Bone marrow (tissue), 2 donors: ENCODE measurements at places on chromosomes 16 and 17.

GRCh38 chr16:83685615-83686165, 122.1 kb upstream of the HSBP1 start:
- DNase-seq: no peak

- no peak for DNase-seq
Observed at GRCh38 chr16:87432330-87432915, 40.3 kb downstream of the MAP1LC3B start.

DNA sequence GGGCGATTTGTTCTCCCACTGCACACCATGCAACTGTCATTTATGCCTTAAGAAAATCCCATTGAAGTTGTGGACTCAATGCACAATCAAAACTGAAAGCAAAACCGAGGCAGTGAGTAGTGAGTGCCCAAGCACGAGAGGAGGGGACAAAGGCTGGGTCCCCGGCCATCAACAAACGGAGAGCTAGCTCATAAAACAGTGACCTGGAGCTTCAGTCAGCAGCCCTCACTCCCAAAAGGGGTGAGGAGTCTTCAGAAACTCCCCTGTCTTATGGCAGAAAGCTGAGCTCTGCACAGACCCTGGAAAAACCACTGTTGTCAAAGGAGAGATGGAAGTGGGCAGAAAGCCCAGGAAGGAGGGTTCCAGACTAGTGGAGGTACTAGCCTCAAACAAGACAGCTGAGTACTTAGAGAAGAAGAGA, 96.9 kb downstream of the ADCY9 start:
- no peak for DNase-seq

DNA sequence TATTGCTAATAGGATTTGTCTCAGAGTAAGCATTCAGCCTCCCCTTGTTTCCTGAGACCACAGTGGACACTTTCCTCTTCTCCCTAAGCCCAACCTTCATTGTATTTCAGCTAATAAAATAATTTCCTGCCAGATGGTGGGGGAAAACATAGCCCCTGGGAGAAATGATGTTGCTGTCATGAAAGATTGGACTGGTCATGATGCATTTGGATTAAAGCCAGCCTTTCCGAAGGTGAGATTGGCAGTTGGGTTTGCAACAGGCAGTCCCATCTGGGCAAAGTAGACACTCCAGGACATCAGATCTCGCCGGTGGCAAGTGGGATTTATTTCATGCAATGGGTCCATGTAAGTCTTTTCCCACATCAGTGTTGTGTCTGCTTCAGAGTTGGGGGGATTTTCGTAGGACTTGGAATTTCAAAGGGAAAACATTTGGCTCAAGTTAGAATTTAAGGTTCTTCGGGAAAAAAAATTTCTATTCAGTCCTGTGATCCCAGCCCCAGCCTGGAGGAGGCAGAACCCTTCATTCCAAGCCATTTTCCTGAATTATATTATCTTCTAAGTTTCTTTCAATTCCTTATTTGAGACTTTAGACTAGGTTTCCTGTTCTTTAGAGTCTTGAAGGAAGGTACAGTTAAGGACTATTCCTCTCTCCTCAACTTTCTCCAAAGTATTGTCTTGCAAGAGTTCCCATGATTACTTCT, 391.7 kb downstream of the XYLT1 start:
- no peak for DNase-seq

DNA sequence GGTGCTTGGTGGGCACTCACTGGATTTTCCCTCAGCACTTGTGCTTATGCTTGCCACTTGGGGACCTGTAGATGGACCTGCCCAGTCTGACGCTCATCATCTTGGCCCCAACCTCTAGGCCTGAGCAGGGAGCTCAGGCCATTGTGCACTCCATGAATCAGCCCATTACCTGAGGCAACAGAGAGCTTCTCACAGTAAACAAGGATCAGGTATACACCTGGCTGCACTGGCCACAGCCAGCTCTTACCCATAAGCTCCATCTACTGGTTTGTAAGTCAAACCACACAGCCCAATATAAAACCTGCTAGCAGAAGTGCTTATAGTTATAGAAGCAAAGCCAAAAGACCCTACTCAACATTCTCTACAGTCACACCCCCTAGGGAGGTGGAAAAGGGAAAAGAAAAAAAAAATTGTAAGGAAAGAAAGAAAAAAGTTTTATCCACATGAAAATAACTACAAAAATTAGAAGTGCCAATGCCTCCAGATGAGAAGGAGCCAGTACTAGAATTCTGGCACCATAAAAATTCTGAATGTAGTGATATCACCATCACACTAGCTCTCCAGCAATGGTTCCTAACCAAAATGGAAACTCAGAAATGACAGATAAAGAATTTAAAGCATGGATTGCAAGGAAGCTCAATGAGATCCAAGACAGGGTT, 87.8 kb upstream of the CDH5 start:
- no peak for DNase-seq

GRCh38 chr17:385178-385835, 32.7 kb upstream of the RPH3AL start:
- no peak for DNase-seq

DNA sequence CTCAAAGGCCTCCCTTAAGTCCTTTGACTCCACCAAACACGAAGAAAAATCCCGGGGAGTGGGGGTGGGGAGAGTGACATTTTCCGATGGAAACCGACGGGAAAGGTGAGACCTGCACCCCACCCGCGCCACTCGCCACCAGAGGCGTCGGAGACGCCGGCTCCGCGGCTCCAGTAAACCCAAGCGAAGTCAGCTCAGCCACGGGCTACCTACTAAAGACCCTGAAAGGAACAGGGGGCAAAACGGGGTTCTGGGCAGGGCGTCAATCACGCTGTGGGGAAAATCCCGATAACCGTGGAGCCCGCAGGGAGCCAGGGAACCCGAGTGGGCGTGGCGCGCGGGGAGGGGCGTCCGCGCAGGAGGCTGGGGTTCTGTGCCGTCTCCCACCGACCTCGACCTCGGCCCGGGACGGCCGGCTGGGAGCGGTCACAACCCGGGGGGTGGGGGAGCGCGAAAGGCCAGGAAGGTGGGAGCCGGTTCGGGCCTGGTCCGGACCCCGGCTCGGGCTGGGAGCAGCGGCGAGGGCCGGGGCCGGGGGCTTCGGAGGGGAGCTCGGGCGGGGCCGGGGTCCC, 565 bp downstream of the WDR45B start:
- DNase-seq: peak; percentile 11

- no peak for DNase-seq
Observed at GRCh38 chr17:63956296-63956920, 16.3 kb downstream of the SCN4A start.

GRCh38 chr16:25172831-25173230, 43.9 kb upstream of the AQP8 start:
- DNase-seq: no peak

- DNase-seq: no peak
Observed at GRCh38 chr17:78996781-78997201, 12.8 kb downstream of the CANT1 start.

DNA sequence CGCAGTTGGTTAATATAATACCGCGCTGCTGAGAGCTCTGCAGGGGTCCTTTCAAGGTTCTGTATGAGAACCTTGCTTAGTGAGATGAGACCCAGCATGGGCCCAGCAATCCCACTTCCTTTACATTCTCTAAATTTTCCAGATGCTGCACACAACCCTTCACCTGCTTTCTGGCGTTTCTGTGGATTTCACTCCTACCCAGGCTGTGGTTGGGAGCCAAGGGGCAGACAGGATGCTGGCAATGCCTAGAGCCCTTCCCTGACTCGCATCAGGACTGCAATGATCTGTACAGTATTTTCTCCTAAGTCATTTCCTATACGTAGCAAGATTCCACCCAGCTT, 10.1 kb upstream of the PIPOX start:
- DNase-seq: no peak

- DNase-seq: no peak
Observed at GRCh38 chr16:8735574-8735973, 61.2 kb downstream of the ABAT start.
